BJ (cell line): ENCODE measurements at places on chromosomes 2 and 18.

GRCh38 chr2:60552851-60553494, 481 bp downstream of the BCL11A start:
- no peak for DNase-seq

DNA sequence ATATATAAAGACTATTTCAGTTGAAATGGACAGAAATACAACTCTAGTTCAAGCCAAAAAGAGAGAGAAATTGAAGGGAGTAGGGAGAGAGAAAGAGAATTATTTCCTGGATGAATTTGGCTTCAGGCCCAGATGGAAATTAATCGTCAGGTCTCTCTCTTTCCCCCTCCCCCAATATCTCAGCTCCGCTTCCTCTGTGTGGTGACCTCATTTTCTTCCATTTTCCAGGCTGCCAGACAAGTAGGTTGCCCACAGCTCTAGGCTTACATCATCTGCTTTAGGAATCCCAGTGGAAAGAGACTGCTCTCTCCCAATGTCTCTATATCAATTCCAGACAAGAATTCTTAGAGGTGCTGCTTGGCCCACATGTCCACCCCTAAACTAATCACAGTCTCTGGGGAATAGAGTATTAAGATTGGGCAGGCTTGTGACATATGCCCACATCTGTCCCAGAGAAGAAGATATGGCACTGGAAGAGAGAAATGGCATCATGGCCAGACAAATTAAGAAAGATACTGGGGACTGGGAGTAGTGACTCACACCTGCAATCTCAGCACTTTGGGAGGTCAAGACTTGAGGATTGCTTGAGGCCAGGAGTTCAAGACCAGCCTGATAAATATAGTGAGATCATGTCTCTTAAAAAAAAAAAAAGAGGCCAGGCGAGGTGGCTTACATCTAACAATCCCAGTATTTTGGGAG, 37.2 kb upstream of the CFAP36 start:
- DNase-seq: no peak

DNA sequence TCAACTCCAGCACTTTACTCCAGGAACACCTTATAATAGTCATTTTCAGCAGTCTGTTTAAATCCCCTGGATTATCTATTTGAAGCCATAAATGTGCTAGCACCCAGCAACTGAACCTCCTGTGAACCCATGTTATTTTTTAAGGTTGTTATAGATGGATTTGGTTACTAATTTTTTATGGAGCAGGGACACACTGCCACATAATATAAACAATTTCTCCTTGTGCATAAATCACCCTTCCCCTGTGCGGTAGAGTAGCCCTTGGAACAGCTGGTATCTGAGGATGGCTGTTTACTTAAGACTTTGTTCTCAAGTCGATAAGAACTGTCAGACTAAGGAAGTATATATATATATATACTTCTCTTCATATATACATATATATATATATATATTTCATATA, 367.4 kb downstream of the EPHA4 start:
- DNase-seq: no peak

GRCh38 chr2:186543561-186544131, 46.2 kb upstream of the ITGAV start:
- DNase-seq: peak; percentile 75

DNA sequence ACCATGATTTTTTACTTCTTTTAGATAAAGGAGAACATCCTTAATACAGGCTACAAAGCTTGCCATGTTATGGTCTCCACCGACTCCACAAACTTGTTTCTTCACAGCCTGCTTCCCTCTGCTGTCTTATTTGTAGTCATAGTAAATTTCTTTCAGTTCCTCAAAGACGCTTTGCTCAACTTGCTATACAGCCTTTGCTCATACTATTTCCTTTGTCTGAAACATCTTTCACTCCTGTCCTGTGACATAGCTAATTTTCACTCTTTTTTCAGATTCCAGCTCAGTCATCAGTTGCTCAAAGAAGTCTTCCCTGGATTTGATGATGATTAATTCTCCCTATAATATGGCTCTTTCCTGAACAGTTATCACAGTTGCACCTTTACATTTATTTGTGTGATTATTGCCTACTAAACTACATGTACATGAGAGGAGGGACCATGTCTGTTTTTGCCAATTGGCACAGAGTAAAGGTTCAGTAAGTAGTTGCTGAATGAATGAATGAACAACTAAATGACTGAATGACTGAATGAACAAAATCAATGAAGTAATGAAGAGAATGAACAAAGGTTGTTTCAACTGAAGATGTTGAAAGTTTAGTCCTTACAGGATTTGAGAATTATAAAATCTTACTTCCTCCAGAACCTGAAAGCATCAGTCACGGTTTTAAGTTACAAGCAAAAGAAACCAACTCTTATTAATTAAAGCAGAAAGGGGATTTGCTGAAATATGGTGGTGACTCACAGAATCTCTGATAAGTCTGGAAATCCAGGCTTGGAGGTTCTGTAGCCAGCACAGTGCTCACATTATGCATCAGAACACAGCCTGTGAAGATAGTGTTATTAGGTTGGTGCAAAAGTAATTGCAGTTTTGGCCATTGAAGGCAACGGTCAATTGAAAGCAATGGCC, 186.4 kb upstream of the FAM98A start:
- DNase-seq: no peak

DNA sequence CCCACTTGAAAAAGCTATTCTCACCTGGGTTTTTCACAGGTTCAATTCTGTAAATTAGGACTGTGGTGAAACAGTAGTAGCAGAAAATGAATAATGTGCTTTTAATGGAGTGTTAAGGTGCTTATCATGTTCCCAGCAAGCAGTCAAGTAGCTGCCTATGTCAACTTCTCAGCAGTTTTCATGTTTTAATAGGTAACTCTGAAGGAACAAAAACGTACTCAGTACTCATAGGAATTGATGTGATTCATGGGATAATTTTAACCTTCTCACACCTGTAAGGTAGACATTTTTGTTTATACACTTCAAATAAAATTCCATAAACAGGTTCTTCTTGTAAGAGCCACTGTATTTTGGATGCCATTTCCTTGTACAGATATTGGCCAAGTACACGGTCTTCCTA, 801.6 kb downstream of the MBD2 start:
- no peak for DNase-seq

DNA sequence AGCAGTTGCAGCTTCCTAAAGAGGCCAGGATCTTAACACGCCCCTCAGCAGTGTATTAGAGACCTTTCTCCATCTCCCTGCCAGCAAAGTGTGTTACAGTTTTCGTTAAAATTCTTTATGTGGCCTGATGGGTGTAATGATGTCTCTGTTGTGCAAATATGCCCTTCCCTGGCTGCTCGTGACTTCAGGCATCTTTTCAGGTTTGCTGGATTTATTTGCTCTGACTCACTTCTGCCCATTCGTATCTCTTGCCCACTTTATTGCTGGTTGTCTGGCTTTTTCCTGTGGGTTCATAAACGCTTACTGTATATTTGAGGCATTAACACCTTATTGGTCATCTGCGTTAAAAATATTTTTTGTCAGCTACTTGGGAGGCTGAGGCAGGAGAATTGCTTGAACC, 134.5 kb downstream of the ASB1 start:
- no peak for DNase-seq

GRCh38 chr2:16013359-16013911, 73.1 kb downstream of the MYCN start:
- DNase-seq: no peak

GRCh38 chr18:76973520-76974266, 151.3 kb downstream of the ZNF236 start:
- no peak for DNase-seq

DNA sequence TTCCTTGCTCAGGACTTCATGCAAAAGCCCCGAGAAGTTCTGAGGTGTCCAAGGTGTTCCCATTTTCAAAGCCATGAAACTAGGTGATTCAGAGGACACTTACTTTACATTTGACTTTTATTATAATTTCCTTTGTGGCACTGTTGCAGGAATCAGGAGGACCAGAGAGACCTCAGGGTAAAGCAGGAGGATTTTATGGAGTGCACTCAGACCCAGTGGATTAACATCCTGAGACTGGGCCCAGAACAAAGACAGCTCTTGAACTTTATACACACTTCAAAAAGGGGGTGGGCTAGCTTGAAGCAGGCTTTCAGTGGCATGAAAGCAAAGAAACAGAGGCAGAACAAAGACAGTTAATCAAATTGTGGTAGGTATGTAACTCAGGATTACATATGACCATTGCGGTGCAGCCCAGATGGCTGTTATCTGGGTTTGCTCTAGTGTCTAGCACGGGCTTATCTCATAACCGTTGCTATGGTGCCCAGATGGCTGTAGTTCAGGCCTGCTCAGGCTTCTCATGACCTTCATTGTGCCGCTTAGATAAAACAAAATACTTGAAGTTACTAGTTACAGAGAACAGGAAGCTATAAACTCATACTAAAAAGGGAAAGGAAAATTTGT, 39.4 kb downstream of the TMEM182 start:
- no peak for DNase-seq

GRCh38 chr2:187989925-187990623, 301.6 kb upstream of the GULP1 start:
- DNase-seq: no peak

- no peak for DNase-seq
These were observed 33.5 kb upstream of the CRIM1 start for GRCh38 chr2:36322108-36322507.

DNA sequence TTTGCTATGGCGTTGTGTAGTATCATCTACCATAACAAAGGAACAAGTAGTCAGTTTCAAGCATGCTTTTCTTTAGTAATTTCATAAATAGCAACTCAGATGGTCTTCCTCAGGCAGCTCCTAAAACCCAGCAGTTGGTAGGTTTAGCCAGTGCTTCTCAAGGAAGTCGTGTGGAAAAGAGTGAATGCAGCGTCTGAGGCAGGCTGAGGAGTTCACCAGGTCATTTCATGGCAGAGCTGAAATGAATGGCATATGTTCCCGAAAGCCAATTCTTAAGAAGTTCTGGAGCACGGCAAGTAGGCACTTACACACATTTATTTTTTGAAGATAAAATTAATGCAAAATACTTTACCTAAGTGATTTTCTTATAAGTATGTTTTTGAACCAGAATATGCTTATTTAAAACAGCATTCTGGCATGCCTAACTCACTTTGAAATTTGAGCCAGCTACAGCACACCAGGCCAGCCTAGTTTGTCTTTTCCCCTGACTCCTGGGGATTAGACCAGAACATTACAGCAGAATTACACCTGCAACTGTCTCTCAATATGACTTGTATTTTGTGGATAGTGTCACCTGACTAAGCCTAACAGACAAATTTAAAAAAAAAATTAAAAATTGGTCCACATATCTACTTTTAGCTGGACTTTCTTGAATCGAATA, 62.2 kb downstream of the OSBPL6 start:
- no peak for DNase-seq

DNA sequence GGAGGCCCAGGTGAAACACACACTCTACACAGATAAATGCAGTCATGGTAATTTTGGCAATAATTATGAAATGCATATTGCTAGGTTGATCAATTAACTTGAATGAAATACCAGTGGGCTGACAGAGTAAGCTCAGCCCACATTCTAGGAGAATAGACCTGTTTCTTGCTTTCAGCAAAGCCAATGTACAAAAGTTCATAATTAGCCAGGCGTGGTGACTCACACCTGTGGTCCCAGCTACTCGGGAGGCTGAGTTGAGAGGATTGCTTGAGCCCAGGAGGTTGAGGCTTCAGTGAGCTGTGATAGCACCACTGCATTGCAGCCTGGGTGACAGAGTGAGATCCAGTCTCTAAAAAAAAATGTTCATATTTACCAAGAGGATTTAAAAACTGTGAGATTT, 15.7 kb upstream of the MBP start:
- no peak for DNase-seq

DNA sequence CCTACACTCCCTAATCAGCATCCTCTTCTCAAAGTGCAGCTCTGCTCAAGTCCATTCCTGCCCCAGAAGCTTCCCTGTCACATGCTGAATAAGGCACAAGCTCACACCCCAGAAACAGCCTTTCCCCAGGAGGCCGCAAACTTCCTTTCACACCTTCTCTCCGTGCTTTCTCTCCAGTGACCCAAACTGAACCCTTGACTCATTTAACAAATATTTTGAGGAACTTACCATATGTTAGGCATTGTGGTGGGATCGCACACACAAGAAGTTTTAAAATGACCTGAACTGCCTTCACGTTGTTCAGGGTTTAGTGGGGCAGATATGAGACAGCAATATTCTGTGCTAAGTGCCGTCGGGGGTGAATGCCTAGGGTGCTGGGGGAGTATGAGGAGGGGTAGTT, 161.3 kb downstream of the INSIG2 start:
- peak; percentile 88 for DNase-seq

- no peak for DNase-seq
These were observed 54.0 kb upstream of the ALKAL2 start for GRCh38 chr2:341912-342311.

- no peak for DNase-seq
These were observed 67.7 kb downstream of the GALNT14 start for GRCh38 chr2:31070339-31071125.
